ENCODE measurements at places on chromosomes 6 and 20.
A peak's percentile ranks its signal among the peaks of the same experiment; 100 is the strongest.

- DNase-seq: no peak
Measured at GRCh38 chr6:137702791-137703424, 164.2 kb upstream of the TNFAIP3 start.

- DNase-seq: no peak
Measured at GRCh38 chr6:45094831-45095230, 233.3 kb upstream of the RUNX2 start.

- no peak for DNase-seq
Measured at GRCh38 chr6:2741756-2742155, 9.0 kb downstream of the MYLK4 start.

- peak; percentile 28 for DNase-seq
Measured at GRCh38 chr6:132391391-132392269, 9.6 kb downstream of the MOXD1 start.

Data from left ventricle myocardium superior (tissue), 1 donor.